ENCODE measurements at places on chromosomes 5 and 9. TPM values are rescaled to one million over a fixed set of nuclear protein-coding genes. Genes with fewer than 3 reads are reported as not detected.

ARID3C gene
- total RNA-seq, result 0.18 TPM

LURAP1L gene
- total RNA-seq, result 11.6 TPM

WNT8A gene
- not detected for total RNA-seq

SPARC gene
- total RNA-seq, result 16.4 TPM

PLAC8L1 gene
- not detected for total RNA-seq
